Stimulated activated CD4-positive, alpha-beta T cell treated with anti-CD3 and anti-CD28 coated beads, Interleukin-15, amount 100 ng/mL, for 48 hours (primary cell): ENCODE measurements at places on chromosomes 4 and X.

DNA sequence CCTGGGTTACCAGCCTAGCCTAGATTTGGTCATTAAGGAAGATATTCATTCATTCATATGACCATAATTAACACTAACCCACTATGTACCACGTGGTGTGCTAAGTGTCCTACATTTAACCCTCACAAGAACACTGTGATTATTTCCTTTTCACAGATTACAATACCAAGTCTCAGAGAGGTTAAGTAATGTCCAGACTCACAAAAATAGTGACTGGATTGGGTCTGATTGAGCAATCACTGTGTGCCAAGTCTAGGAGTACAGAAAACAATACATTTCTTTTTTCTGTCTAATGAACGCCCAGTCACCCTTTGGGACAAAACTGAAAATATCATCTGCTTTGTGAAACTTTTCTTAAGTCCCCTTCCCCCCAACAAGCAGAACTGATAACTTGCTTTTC, 7.6 kb upstream of the DLG3 start:
- DNase-seq = no peak

DNA sequence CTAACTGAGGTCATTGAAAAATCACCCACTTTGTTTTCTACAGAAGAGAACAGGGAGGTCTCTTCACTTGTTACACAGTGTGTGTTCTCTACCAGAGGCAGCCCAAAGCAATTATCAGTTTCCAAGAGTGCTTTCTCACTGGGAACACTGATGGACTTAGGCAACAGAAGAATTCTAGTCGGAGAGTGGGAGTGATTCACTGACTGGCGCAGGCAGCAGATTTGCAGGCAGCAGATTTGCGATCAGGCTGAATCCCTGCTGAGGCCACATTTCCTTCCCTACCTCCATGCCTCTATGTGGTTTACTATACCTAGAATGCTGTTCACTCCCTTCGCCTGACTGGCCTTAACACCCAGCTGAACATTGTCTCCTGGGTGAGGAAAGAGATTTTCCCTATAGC, 6.6 kb downstream of the OCIAD2 start:
- no peak for DNase-seq

DNA sequence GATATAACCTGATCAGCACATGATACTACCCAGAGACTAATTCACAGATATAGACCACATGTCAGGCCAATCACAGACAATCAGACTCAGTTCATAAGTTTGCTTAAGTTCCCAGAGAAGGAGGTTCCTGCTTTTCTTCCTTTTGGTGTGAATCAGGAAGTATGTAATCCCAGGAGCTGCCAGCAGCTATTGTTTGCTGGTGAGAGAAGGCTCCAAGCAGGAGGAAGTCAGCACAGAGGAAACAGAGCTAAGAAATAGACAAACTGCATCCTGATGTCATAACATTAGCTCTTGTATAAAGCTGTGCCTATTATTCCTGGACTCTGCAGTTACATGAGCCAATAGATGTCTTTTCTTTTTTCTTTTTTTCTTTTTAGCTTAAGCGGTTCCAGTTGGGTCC, 50.9 kb downstream of the UCHL1 start:
- DNase-seq = no peak

GRCh38 chr4:153485359-153485758, 19.2 kb downstream of the TMEM131L start:
- DNase-seq = no peak

DNA sequence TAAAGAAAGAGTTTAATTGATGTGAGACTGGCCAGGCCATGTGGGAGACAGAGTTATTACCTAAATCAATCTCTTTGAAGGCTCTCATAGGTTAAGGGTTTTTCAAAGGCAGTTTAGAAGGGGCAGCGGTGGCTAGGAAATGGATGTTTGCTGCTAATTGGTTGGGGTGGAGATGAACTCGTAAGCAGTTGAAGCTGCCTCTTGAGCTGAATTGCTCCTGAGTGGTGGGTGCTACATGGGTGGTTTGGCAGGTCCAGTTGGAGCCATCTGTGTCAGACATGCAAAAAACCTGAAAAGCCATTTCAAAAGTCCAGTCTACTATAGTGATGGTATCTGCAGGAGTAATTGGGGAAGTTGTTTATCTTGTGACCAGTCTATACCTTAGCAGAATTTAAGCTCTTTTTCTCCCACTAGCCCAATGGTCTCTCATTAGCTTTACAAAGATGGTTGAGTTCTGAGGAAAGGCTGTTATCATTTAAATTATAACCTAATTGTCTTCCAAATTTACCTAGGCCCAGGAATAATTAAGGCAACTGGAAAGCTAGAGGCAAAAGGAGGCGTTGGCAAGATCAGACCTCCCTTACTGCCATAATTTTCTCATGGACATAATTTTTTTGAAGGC, 762.4 kb upstream of the FRG1 start:
- DNase-seq = no peak

GRCh38 chr4:1583051-1583785, 100.9 kb downstream of the FAM53A start:
- no peak for DNase-seq

DNA sequence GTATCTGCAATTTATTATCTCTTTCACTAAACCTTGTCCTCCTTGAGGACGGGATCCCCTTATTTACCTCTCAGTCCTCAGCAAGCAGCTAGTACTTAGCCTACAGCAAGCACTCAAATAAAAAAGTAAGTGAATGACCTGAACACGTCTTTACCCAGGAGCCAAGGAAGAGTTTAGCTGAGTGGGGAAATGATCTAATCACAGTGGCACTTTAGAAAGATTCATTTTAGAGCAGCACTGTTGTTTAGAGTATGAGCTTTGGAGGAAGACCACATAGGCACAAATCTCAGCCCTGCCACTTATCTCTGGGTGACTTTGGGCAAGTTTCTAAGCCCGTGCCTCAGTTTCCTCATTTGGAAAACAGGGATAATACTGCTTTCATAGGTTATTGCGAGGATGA, 2.7 kb downstream of the FAM120C start:
- DNase-seq = no peak

DNA sequence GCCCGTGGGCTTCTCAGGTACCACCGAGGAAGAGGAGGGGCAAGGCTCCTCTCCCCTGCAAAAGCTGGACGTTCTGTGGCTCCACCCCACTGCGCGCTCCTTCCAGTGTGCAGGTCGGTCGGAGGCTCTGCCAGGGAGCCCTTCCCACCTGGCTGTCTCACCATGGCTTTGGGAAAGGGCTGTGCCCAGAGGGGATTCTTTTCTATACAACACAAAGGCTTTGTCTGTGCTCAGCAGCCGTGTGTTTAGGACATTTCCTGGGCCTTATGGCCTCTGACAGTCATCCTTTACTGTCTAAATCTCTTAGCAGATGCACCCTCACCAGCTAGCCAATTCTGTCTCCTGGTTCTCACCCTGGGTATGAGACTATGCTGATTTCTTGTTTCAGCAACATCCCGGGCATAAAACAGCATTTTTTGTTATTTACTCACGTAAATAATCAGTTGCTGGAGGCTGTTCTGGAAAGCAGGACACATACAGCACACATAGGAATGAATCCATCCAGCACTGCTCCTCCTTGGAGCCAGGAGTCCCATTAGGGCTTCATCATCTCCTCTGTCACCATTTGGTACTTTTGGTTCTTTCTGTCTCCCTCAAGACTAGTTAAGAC, 20.4 kb upstream of the ATXN3L start:
- DNase-seq = no peak

GRCh38 chr4:92996533-92996932, 692.8 kb downstream of the GRID2 start:
- no peak for DNase-seq

DNA sequence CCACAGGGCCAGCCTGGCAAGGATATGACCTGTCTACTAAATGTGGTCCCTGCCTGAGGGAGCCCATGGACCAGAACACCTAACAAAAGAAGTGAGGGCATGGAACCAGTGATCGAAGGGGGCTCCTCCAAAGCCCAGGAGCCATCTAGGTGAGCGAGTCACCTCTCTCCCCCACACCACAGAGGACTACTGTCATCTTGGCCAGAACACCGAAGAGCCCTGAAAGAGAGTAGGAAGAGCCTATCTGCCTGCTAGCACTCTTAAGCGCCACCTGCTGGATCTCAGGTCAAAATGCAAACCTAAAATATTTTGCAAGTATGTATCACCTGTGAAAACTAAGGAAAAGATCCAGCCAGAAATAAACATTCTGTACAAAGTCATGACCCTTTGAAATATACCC, 137.9 kb upstream of the ZXDB start:
- DNase-seq = peak; percentile 2

DNA sequence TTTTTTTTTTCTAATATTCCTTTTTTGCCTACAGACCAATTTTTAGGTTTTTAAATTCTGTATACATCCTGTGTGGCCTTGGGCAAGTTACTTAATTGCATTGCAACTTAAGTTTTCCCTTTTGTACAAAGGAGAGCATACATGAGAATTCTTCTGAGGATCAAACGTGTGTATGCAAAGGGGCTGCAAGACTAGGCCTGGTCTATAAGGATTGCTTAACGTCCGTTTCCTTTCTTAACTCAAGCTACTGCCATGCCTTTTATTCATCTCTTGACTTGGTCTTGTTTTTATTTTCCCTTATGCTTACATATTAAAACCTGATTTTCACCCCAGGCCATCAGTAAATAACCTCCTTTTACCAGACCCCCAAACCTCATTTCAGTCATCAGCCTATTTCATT, 13.6 kb downstream of the RBPJ start:
- DNase-seq = no peak

DNA sequence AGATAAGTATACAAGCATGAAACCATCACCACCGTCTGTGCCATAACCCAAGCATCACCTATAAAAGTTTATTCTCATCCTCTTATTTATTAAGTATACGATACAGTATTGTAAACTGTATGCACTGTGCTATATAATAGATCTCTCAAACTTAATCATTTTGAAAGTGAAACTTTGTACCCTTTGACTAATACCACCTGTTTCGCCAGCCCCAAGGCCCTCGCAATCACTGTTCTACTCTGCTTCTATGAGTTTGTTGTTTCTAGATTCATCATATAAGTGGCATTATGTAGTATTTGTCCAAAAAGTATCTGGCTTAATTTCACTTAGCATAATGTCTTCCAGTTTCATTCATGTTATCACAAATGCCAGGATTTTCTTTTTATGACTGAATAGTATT, 72.1 kb upstream of the DOCK11 start:
- no peak for DNase-seq

- DNase-seq = no peak
These were observed 49.3 kb upstream of the ATOH1 start for GRCh38 chr4:93779228-93779627.

DNA sequence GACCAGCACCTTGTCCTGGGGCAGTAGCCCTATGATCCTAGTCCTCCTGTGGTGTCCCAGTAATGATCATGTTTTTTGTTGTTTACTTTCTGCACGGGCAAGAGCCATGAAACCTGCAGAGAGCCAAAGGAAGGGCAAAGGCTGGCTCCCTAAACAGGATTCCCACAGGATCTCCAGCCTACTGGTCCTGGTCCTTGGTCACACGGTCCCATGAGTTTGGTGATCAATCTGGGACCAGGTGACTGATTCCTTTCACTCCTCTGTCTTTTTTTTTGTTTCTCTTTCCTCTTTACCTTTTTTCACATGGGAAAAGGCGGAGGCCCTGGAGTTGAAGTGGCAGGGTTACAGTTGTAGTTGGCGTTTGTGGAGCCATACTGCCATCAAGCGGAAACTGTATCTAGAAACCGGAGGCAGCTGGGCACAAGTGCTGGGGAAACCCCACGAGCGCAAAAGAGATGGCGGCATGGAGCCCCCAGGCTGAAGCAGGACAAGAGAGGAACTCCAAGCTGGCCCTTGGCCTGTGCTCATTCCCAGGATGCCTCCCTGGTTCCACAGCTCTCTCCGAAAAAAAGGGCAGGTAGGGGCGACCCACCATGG, 34.6 kb downstream of the NBDY start:
- no peak for DNase-seq

DNA sequence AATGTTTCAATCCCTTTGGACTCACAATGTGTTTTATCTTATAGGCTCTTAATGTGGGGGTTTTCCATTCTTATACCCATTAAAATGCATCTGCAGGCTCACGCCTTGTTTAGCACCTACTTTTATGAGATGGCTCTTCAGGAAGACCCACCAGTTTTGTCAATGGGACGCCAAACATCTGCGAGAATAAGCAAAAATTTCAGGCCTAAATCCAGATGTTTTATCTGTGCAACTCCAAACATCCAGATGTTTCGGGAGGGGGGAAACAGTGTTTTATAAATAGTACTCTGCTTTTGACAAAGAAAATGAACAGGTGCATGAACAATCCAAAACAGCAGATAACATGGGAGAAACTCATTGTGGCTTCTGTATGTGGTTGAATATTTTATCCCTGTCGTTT, 342.8 kb downstream of the DHX15 start:
- DNase-seq = no peak

DNA sequence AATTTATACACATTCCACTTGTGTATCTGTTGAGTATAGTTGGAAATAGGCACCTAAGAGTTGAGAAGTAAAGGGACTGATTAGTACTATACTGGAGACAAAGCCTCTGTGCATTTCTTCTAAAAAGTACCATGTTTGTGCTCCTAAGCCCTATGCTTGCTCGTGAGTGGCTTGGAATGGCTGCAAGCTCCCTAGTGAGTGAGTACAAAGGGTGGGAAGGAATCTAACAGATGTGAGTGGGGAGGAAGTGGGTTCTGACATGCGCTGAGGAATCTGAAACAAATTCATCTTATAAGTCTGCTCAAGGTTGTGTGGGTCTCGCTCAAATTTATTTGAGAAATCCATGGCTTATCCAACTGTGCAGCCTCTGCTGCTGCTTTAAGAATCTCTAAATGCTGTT, 13.3 kb downstream of the SPCS3 start:
- no peak for DNase-seq

GRCh38 chrX:80792205-80792604, 17.5 kb downstream of the BRWD3 start:
- no peak for DNase-seq

DNA sequence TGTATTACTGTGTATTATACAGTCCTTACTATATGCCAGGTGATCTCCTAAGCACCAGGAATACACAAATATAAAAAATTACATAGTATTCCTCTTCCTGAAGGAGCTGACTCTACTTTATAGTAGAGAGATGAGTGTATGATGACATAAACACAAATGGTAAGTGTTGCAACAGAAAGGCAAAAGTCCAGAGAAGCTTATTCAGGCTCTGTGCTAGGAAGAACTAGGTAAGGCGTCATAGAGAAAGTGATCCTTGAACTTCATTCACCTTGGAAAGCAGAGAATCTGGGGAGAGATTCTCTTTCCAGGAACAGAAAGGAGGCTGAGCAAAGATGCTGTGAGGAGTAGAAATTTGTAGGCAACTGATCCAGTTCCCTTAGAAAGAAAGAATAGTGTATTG, 115.0 kb upstream of the KCNIP4 start:
- DNase-seq = no peak

GRCh38 chr4:105148356-105148755, 1.7 kb downstream of the TET2 start:
- no peak for DNase-seq

- DNase-seq = no peak
These were observed 23.5 kb downstream of the RAP1GDS1 start for GRCh38 chr4:98284640-98285046.

- no peak for DNase-seq
These were observed 18.7 kb downstream of the RNF4 start for GRCh38 chr4:2487632-2488031.

- no peak for DNase-seq
These were observed 52.0 kb upstream of the WDR17 start for GRCh38 chr4:176013476-176014247.
